ENCODE measurements at places on chromosomes 5 and 9.

DNA sequence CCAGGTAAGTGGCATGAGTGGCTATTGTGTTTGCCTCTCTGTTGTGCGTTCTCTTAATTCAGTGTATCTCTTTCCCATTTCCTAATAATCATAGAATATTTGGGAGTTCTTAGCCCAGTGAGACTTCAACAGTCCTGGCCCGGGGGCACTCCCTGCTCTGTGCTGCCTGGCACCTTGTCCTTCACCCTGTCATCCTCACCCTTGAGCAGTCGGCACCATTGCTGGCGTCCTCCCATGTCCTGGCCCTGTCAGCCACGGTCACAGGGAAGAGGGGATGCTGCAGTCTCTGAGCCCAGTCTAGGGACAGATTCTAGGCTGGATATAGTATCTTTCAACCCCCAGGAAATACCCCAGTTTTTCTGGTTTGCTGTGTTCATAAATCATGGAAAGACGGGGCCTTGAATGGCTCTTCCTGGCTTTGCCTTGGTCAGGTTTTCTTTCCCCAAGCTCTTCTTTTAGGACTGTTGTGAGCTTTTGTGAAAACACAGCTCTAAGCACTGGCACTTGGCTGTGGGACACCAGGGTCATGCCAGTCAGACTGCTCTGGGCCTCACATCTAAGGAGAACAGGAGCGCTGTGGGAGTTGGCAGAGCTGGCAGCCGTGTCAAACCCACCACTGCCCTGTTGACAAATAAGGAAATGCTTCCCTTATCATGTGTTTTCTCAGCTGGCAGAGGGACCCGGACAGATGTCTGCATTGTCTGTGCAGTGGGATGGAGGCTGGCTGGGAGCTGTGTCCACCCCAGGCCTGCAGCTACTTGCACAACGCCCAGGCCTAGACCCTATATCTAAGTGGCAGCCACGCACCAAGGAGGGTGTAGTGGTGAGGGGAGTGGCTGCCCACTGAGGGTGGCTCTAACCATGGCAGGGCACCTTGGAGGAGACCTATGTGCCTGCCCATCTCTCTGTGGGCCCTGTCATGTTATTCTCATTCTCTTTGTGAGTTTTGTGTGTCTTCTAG lies 378.6 kb downstream of the ICE1 start:
- no peak for DNase-seq

- no peak for DNase-seq
Measured at GRCh38 chr9:92661743-92662142, 8.2 kb downstream of the IPPK start.

DNA sequence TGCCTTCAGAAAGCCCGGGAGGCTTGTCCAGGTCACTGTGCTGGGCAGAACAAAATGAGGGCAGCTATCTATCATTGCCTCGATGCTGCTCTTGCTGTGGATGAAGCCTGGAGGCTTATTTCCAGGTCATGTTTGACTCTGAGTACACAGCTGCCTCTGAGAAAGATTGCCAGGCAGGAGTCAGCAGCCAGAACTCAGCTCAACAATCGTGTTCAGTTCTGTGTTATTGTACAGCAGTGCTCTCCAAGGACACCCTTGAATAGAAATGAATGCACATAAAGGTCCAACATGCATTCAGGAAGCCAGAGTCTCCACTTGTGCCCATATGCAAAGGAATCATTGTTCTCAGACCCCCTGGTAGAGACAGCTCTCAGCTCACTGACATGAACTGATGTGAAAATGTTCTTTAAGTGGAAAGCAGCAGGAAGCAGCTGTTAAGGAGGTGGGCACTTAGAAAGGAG lies 61.7 kb upstream of the ZFR start:
- DNase-seq, result no peak

GRCh38 chr5:94751460-94751859 lies 133.0 kb downstream of the SLF1 start:
- DNase-seq, result peak; percentile 9

- DNase-seq, result no peak
Measured at GRCh38 chr5:36751886-36752285, 124.7 kb upstream of the NIPBL start.

DNA sequence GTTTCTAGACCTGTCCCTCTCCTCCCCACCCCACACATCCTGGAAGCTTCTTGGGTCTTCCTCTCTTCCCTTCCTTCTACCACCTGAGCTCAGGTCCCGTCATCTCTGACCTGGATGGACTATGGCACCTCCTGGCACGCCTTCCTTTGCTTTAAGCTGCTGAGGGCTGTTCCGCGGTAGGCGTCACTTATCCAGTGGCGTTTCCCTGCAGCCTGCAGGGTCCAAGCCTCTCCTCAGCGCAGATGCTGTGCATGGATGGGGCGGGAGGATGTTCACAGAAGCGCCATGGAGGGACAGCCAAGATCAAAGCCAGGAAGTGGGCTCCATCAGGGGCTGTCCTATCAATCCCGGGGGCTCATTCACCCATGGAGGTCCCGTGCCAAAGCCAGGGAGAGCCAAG lies 23.8 kb upstream of the CNOT6 start:
- no peak for DNase-seq
